Ecto neural progenitor cell (in vitro differentiated cells): ENCODE measurements at places on chromosomes 1 and 21.

DNA sequence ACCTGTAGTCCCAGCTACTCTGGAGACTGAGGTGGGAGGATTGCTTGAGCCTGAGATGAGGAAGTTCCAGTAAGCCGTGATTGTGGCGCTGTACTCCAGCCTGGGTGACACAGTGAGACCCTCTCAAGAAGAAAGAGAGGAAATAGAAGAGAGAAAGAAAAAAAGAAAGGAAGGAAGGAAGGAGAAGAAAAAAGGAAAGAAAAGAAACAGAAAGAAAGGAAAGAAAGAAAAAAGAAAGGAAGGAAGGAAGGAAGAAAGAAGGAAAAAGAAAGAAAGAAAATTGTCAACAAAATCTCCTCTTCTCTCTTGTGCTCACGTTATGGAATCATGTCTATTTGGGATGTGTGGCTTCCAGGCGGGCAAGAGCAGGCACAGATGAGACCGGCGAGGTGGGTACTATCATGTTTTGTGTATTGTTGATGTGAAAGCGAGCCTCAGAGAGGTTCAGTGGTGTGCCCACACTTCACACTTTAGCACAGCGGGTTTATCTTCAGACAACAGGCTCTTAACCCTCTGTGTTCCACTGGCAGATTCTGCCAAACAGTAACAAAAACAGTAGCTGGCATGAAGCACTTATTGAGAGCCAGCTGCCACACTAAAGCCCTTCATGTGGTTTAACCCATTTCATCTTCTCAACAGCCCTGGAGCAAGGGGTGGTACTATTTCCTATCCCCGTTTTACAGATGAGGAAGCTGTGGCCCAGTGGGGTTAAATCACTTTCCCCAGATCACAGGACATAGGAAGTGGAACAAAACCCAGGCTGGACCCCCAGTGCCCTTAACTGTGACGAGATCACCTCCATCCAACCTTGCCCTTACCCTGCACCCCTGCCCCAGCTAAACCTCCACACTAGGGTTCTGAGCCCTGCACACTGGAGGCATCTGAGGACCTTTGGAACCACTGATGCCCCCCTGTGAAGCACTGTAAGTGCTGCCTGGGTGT, 94.7 kb upstream of the TARDBP start:
- no peak for DNase-seq

DNA sequence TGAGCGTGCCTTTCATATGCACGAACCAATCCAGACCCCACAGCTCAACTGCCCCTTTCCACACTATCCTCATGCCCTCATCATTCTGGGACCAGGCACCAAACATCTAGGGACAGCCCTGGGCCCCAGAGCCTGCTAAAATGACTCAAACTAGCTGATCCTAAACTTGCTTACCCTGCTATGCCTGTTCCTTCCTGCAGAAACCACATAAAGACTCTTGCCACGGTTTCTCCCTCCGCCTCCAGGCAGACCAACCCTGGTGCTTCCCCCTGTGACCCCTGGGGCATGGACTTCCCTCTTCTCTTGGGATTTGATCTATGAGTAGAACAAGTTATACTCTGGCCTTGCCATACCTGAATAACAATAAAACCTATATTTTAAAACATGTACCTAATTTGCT, 138.0 kb upstream of the CD34 start:
- no peak for DNase-seq

GRCh38 chr1:184889166-184889565, 85.1 kb downstream of the NIBAN1 start:
- no peak for DNase-seq

- no peak for DNase-seq
Measured at GRCh38 chr1:235993652-235994051, 71.2 kb downstream of the NID1 start.

DNA sequence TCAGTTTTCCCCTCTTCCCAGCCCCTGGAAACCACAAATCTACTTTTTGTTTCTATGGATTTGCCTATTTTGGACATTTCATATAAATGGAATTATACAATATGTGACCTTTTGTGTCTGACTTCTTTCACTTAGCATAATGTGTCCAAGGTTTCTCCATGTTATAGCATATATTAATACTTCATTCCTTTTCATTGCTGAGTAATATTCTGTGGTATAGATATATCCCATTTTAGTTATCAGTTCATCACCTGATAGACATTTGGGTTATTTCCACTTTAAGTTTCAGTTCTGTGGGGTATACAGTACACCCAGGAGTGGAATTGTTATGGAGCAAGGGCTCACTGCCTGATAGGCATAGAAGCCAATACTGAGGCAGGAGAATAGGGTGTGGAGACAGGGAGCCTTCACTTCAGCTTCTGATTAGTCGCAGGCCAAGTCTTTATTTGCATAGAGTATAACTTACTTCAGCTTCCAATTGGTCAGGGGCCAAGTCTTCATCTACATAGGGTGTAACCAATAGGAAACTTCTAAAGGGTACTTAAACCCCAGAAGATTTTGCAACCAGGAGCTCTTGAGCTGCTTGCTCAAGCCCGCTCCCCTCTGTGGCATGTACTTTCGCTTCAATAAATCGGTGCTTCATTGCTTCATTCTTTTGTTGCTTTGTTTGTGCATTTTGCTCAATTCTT, 8.3 kb upstream of the NVL start:
- DNase-seq = no peak

GRCh38 chr1:86471291-86471690, 2.6 kb downstream of the CLCA1 start:
- no peak for DNase-seq

GRCh38 chr21:15839601-15840000, 109.8 kb downstream of the USP25 start:
- no peak for DNase-seq

DNA sequence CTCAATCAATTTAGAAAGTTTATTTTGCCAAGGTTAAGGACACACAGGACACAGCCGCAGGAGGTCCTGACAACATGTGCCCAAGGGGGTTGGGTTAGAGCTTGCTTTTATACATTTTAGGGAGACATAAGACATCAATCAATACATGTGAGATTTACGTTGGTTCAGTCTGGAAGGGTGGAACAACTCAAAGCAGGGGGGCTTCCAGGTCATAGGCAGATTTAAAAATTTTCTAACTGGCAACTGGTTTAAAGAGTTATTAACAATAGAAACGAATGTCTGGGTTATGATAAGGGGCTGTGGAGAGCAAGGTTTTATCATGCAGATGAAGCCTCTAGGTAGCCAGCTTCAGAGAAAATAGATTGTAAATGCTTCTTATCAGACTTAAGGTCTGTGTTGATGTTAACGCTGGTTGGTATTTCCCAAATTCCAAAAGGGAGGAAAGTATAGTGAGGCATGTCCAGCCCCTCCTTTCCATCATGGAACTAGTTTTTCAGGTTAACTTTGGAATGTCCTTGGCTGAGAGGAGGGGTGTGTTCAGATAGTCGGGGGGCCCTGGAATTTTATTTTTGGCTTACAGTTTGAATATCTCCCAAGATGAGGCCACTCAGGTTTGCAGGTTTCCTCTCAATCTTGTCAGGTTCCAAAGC, 31.0 kb upstream of the TGFBR3 start:
- no peak for DNase-seq

- DNase-seq = no peak
Measured at GRCh38 chr1:7940745-7941436, at the start of gene TNFRSF9. TSS of gene TNFRSF9 (minus strand) at chr1:7940839. CDS start at chr1:7939994, 845 bp downstream.

- DNase-seq = peak; percentile 16
Measured at GRCh38 chr1:180152588-180152987, 2.1 kb upstream of the QSOX1 start.
